Stimulated activated CD4-positive, alpha-beta T cell treated with anti-CD3 and anti-CD28 coated beads, Interleukin-1b, Interleukin-23, amount 100 ng/mL, for 1 hour (primary cell): ENCODE measurements at places on chromosomes 13 and 19.

DNA sequence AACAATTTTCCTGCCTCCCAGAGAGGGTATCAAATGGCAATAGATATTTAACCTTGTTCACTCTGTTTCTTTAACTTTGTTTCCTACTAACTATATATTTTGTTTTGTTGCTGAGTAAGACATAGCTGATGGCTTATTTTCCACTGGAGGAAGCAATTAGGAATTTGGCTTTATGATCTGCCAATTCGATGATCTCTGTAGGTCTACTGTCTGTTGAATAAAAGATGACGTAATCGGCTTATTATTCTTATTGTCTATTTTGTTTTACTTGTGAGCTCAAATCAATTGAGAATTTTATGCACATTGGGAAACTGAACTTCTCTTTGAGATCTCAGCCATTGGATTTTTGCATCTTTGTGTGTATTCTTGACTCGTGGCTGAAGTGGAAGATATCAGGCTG lies 862.6 kb downstream of the EFNB2 start:
- DNase-seq, result no peak

DNA sequence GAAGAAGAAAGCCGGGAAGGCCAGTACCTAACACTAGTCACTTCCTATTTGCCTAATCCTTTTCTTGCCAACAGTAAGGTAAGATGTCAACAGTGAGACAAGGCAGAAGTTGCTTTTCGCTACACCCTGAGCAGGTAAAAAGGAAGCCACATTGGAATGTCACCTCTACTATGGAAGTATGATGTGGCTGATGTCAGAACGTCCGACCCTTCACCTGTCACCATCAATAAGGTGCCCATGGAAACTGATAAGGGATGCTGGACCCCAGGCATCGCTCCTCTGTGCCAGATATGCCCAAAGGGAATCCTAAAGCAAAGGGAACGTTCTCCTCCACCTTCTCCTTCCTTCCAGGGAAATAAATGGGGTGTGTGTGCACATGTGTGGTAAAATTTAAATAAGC lies 34.3 kb downstream of the COL4A1 start:
- no peak for DNase-seq

GRCh38 chr13:99022941-99023340 lies 45.1 kb upstream of the DOCK9 start:
- no peak for DNase-seq

DNA sequence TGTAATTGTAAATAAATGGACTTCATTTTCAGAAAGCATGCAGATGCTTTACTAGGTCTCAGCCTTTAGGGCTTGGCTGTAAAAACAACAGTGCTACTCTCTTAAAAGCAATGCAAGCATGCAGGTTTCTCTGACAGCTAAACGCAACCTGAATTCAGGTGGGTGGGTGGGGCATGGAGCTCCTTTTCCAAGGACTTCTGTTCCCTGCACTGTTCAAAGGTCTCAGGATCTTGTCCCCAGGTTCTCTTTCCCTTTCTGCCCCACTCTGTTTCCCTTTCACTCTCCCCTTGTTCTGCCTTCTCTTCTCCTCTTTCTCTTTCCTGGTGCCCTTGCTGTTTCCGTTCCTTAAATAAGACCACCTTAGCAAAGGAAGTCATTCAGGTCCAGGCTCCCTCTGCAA lies 1527.5 kb upstream of the SLC10A2 start:
- DNase-seq, result no peak

GRCh38 chr19:31596751-31597150 lies 247.5 kb upstream of the TSHZ3 start:
- no peak for DNase-seq

- no peak for DNase-seq
These were observed 16.9 kb downstream of the CEBPA start for GRCh38 chr19:33285441-33285927.

- no peak for DNase-seq
These were observed 598 bp upstream of the GJB6 start for GRCh38 chr13:20232556-20233277.

DNA sequence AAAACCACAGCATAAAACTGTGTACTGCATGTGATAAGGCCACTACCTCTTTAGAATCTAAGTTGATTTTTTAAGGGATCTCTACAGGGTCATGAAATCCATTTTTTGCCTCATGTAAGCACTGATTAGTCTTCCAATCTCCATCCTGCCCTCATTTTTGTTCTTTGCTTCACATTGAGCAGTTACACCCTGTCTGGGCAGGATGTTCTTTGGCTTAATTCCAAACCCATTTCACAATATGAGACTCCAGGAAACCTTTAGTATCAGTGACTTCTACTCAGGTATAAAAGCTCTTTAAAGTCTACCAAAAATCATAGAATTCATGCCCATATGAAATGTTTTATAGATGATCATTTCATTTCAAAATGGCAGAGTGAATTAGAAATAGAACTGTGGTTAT lies 592.6 kb downstream of the TBC1D4 start:
- no peak for DNase-seq

GRCh38 chr19:34217952-34218817 lies 36.2 kb upstream of the GARRE1 start:
- peak; percentile 23 for DNase-seq

DNA sequence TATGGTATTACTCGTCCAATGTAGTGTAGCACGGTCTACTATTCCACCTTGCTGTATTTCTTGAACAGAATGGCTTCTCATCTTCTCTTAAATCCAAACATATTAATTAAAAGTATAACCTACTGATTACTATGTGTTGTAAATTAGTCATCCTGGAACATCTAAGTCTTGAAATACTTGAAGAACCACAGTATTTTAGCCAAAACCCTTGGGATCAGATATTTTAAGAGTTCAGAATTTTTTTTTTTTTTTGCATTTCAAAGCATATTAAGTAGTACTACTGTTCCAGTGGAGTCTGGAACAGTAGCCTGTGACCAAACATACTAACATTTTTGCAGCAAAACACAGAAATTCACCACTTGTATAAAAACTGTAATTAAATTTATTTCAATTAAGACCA lies 30.1 kb downstream of the ZC3H13 start:
- DNase-seq, result no peak

- no peak for DNase-seq
These were observed 522.4 kb downstream of the KCTD12 start for GRCh38 chr13:76363682-76364289.

- DNase-seq, result no peak
These were observed at the start of gene NLRP11 for GRCh38 chr19:55831846-55832245. TSS of gene NLRP11 (minus strand) at chr19:55831999. CDS start at chr19:55818174, 13,825 bp downstream.

- no peak for DNase-seq
These were observed 82.3 kb downstream of the RNASEH2B start for GRCh38 chr13:50991579-50992521.

DNA sequence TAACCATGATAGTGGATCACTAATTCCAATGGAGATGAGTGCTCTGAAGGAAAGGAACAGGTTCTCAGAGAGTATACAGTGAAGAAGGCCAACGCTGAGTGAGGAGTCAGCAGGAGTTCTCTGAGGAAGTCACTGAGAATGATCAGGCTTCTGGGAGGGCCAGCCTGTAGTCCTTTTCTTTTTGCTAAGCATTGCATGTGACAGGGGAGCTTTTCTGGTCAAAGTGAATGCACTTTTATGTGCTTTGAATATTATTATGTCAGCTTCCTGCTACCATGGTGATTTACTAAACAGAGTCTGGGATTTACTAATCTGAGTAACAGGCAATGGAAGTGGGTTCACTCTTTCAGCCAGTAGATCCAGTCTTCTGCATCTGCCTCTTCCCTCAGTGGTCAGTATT lies 81.1 kb upstream of the SERP2 start:
- no peak for DNase-seq

GRCh38 chr19:4474514-4475022 lies 2.5 kb downstream of the HDGFL2 start:
- no peak for DNase-seq

DNA sequence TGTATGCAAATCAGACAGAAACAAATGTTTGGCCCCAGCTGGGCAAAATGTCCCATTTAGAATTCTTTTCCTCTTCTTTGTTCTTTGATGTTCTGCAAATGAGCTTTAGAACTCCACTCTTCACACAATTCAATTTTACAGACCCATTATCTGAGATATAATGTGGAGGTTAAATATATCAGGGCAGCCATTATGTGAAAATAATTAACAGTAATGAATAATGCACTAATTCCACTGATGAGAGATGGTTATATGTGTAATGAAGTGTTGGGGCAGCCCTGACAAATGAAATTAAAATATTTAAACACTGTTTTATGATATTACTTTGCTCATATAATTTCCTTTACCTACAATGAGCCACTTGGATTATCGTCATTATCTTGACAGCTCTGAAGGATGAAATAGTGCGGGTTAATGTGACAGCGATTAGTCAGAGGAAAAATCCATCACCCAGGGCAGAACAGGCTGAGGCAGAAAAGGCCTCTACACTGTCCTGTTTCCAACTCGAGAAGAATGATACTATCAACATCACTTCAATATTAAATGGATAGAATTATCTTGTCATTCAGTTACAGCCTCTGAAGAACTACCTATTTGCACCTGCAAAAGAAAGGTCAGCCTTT lies 321.1 kb downstream of the RBM26 start:
- DNase-seq, result no peak

DNA sequence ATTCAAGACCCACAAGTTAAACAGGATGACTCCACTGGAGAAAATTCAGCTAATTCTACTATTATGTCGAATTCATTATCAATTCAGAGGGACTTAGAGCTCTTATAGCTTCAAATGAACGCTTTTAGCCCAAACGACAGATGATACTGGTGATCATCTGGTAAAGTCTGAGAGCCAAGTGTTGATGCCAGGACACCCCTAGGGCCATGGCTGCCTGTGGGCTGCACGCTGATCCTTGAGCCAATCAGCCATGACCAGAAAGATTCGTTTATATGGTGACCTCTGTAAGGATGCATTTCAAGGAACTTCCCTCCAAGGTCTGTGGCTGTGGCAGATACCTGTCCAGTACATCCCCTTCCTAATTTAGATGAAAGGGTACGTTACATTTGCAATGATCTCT lies 10.9 kb downstream of the MEDAG start:
- no peak for DNase-seq

DNA sequence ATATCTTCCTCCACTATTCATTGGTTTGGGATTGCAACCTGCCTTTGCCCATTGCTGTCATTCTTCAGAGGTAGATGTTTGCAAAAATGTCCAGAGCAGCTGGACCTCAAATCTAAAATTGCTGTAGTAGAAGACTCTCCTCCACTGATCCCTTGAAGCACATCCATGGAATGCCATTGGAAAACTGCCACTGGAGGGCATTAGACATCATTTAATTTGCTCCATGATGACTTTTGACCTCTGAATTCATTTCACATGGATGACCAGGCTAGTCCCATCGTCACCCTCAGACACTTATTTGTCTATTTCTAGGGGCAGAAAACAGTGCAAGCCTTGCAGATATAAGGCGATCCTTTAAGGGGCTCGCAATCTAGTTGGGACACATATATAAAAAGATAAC lies 33.9 kb upstream of the FLT1 start:
- no peak for DNase-seq

GRCh38 chr13:48775804-48776203 lies 122.1 kb downstream of the CYSLTR2 start:
- no peak for DNase-seq

DNA sequence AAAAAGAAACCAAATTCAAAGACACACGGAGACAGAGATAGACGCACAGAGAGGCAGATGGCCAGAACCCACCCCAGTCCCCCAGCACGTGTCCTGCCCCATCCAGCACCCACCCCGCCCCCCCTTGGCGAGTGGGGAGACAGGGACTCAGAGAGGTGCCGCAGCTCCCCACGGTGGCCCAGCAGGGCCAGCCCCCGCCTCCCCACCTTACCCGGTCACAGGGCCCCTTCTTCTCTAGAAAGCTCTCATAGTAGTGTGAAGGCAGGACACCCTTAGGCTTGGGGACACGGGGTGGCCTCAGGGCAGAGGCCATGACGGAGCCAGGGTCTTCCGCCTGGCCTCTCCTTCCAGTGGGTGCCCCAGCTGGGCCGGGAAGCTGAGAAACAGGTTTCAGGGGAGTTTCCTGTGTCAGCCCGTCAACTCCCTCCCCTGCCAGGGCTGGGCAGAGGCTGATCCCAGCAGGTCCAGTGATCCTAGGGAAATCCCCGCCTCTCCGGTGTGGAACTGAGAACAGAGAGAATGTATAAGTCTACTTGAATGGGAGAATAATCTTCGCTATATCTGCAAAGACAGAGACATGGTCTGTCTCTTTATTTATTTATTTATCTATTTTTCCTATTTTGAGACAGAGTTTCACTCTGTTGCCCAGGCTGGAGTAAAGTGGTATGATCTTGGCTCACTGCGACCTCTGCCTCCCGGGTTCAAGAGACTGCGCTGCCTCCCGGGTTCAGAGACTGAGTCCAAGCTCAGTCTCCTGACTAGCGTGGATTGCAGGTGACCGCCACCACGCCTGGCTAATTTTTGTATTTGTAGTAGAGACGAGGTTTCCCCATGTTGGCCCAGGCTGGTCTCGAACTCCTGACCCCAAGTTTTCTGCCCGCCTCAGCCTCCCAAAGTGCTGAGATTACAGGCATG lies at the start of gene STAP2:
TSS of gene STAP2 (minus strand) at position 387 of the 915 bp plus-strand sequence. CDS start at position 313, 74 bp downstream.
- no peak for DNase-seq

GRCh38 chr13:101231751-101232428 lies 184.4 kb downstream of the NALCN start:
- DNase-seq, result no peak

DNA sequence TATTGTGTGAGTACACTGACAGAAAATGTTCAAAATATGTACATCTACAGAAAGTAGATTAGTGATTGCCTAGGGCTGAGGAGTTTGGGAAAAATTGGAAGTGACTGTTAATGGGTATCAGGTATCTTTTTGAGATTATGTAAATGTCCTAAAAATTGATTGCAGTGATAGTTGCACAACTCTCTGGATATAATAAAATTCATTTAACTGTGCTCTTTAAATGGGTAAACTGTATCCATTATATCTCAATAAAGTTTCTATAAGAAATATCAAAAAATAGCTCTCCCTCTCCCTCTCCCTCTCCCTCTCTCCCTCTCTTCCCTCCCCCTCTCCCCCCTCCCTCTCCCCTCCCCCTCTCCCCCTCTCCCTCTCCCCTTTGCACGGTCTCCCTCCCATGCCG lies 9.4 kb upstream of the ZNF227 start:
- no peak for DNase-seq
